Stimulated activated CD4-positive, alpha-beta T cell treated with anti-CD3 and anti-CD28 coated beads, Interleukin-4, amount 100 ng/mL, for 24 hours (primary cell): ENCODE measurements at places on chromosomes 7 and 10.

DNA sequence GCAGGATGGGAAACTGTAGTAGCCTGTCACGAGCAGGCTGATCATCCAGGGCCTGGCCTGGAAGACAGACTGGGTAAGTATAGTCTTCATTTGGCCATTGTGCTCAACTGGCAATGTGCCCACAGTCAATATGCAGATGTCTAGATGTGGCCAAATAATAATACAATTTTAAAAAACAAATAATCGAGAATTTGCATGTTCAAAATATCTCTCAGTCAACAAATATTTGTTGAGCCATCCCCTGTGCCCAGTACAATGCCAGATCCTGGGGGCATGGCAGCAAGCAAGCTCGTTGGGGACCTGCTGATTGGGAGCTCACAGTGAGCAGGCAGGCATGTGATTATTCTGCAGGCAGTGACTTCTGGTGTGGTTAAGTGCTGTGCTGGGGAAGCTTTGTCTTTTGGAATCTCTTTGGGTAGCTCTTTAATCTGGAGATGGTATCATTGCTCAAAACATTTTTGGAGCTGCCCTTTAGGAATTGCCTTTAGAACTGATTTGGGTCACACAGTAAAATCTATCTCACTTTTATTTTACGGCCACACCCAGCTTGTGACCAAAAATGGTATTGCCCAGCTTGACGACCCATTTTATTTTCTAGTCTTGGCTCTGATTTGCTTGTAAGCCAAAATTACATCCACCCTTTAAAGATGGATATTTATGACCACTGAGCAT, 92.2 kb downstream of the PLCE1 start:
- DNase-seq: no peak

DNA sequence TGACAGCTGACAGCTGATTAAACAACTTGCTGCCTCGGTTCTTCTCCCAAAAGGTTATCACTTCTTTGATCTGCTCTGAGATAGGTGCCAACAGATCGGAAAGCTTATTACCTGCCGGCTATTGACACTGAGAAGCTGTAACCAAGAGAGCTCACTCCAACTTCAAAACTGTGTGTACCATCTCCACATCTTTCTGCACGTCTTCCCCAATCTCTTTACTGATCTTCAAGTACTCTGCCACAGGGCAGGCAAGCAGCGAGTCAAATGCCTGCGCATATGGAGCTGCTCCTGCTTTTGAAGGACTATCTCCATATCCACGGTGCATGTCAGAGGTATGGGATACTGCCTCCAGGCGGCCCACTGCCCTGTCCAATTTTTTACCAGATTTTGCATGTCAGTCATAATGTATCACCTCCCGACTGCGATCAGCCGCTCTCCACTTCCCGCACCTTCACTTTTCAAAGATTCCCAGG, 352 bp upstream of the ZNF485 start:
- no peak for DNase-seq

DNA sequence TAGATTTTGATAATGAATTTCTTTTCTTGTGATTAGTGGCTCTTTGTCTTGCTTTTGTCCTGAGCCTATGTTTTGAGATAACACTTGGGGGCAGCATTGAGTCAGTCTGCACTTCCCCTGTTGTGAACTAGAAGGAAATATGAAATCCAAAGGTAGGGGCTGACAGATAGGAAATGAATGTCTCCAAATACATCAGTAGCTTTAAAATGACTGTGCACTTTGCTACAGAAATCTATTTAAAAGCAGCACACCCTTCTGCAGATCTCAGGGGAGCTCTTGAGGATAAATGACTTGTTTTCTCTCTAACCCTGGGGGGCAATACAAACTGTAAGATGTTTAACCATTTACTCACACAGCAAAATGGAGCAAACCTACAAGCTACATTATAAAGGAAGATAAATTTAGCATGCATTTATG, 176.0 kb upstream of the MYO3A start:
- no peak for DNase-seq

DNA sequence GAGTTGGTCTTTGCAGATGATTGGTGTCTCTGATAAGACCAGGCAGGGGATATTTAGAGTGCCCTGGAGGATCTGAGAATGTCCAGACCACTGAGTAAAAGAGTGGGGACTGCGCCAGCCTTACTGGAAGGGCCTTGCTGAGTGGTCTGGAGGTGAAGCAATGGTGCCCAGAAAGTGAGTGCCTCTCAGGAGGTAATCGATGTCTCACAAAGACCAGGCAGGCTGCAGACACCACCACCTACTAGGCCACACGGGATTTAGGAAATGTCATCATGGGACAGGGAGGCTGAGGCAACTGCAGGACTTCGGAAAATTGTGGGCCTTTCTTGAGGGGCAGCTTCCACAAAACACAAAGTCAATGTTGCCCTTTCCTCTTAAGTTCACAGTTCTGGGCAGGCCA, 57.2 kb upstream of the STEAP1B start:
- no peak for DNase-seq

- no peak for DNase-seq
Observed at GRCh38 chr10:102927311-102928010, 9.4 kb downstream of the CNNM2 start.

- no peak for DNase-seq
Observed at GRCh38 chr10:65805993-65806392, 1119.8 kb upstream of the LRRTM3 start.

DNA sequence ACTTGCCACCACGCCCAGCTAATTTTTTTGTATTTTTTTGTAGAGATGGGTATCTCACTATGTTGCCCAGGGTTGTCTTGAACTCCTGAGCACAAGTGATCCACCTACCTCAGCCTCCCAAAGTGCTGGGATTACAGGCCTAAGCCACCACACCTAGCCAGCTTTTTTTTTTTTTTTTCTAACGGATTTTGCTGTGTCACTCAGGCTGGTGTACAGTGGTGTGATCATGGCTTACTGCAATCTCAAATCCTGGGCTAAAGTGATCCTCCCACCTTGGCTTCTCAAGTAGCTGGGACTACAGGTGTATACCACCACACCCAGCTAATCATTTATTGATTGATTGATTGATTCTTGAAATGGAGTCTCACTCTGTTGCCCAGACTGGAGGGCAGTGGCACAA, 106.0 kb upstream of the TRIM24 start:
- no peak for DNase-seq

DNA sequence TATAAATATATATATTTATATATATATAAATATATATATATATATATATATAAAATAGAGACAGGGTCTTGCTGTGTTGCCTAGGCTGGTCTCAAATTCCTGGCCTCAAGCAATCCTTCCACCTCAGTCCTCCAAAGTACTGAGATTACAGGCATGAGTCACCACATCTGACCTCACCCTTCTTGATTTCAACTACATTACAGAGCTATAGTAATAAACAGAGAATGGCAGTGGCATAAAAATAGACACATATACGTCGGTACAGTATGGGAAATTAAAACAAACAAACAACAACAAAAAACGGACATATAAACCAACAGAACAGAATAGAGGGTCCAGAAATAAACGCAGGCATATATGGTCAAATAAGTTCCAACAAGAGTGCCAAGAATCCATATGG, 77.6 kb upstream of the PPP1R3A start:
- DNase-seq: no peak

DNA sequence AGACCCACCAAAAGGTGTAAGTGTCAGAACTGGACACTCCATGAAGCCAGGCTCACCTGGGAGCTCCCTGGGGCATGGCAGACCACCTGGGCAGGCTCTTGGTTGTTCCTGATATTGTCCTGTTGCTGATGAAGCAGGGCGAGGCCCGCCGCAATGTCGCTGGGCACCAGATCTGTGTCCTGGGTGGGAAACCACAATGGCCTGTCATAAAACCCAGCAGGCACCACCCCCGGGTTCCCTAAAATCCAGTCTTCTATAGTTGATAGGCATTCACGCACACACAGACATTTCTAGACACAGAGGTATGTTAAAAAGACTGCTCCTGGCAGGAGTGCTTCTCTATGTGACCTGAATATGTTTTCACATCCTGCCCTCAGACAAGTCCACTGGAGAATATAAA, 15.0 kb downstream of the DAGLB start:
- no peak for DNase-seq
